ENCODE measurements at places on chromosomes 2 and 18.
A peak's percentile ranks its signal among the peaks of the same experiment; 100 is the strongest.

DNA sequence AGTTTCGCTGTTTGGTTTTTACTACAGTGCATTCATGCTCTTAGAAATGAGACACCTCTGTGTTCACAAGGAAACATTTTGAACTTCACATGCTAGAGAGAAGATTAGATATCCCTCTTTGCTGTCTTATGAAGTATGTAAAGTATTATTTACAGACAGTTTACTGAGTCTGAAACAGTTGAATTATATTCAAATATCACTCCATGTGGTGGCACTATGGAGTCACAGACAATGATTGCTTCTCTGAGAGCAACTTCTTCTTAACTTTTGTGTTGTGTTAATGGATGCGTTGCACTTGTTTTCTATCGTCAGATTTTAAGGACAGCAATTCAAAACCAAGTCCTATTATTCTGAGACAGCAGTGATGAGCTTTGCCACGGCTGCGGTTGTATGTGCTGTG lies 823.6 kb downstream of the GALR1 start:
- DNase-seq, result no peak
- H3K4me3 ChIP-seq, result no peak overlapping the region
- peaks cover 9% of the 10 kb centered on the region for H3K27me3 ChIP-seq
- H3K36me3 ChIP-seq, result no peaks in the 10 kb centered on the region
- H3K4me1 ChIP-seq, result no peaks in the 10 kb centered on the region

- no peak for DNase-seq
- no peak overlapping the region for H3K4me3 ChIP-seq
- H3K27ac ChIP-seq, result no peak overlapping the region
- H3K36me3 ChIP-seq, result peaks cover 5% of the 10 kb centered on the region
- H3K27me3 ChIP-seq, result no peaks in the 10 kb centered on the region
Observed at GRCh38 chr2:33531549-33532059, 55.2 kb downstream of the RASGRP3 start.

GRCh38 chr2:123495241-123495640 lies 529.8 kb upstream of the CNTNAP5 start:
- no peaks in the 10 kb centered on the region for H3K27me3 ChIP-seq
- no peak overlapping the region for H3K4me3 ChIP-seq
- H3K4me1 ChIP-seq, result no peaks in the 10 kb centered on the region
- H3K27ac ChIP-seq, result no peak overlapping the region
- H3K36me3 ChIP-seq, result no peaks in the 10 kb centered on the region

DNA sequence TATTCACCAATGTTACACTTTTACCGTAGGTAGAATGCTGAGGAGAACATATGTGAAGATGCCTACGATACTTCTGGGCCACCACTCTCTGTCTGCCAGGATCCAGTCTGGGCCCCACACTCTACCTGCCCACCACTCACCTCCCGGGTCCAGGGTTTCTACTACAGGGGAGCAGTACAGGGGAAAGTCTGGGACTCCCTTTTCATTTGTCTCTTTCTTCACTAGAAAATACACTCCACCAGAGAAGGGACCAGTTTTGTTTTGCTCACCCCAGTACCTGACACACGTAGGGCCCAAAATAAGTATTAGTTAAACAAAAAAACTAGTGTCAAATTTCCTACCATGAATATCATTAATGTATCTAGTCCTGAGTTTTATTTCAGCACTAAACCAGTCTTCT lies 21.1 kb downstream of the KANSL3 start:
- H3K4me3 ChIP-seq, result peak overlapping the region; percentile 37
- peaks cover 19% of the 10 kb centered on the region for H3K4me1 ChIP-seq
- no peak for DNase-seq
- H3K36me3 ChIP-seq, result peaks cover 44% of the 10 kb centered on the region
- peak overlapping the region; percentile 85 for H3K27ac ChIP-seq
- H3K27me3 ChIP-seq, result no peaks in the 10 kb centered on the region

DNA sequence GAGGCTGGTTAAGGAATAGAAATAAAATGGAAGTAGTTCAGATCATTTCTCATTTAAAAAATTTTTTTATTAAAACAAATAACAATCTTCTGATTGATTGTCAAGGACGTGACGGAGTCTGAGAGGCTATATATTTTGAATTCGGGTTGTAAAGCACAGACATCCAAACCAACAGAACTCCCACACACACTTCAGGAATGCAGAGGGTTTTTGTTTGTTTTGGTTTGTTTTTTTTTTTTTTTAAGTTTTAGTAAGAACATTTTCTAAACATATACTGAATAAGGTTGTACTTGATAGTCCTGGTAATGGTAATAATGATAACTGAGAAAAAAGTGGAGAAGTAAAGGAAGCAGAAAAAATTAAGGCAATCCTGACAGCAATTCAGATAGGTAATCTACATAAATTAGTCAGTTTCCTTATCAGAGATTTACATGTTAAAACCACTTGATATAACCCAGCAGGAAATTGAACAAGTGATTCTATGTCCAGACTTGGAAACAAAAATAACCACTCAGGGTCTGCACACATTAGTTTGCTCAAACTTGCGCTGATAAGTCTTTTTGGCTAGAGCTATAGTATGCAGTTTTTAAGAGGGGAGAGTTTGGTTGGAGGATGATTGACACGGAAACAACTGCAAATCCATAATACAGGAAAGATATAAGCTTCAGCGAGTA lies 51.5 kb upstream of the CTAGE1 start:
- H3K4me3 ChIP-seq, result no peak overlapping the region
- peaks cover 25% of the 10 kb centered on the region for H3K4me1 ChIP-seq
- H3K36me3 ChIP-seq, result no peaks in the 10 kb centered on the region
- no peaks in the 10 kb centered on the region for H3K27me3 ChIP-seq
- no peak for DNase-seq

GRCh38 chr2:183068561-183068960 lies 10.0 kb upstream of the DUSP19 start:
- no peak overlapping the region for H3K27ac ChIP-seq
- no peak for DNase-seq
- no peak overlapping the region for H3K4me3 ChIP-seq
- peaks cover 11% of the 10 kb centered on the region for H3K27me3 ChIP-seq
- no peaks in the 10 kb centered on the region for H3K36me3 ChIP-seq
- no peaks in the 10 kb centered on the region for H3K4me1 ChIP-seq

- H3K36me3 ChIP-seq, result no peaks in the 10 kb centered on the region
- no peak overlapping the region for H3K27ac ChIP-seq
- no peaks in the 10 kb centered on the region for H3K4me1 ChIP-seq
- H3K27me3 ChIP-seq, result no peaks in the 10 kb centered on the region
Observed at GRCh38 chr2:164055623-164056022, 319.8 kb upstream of the FIGN start.

DNA sequence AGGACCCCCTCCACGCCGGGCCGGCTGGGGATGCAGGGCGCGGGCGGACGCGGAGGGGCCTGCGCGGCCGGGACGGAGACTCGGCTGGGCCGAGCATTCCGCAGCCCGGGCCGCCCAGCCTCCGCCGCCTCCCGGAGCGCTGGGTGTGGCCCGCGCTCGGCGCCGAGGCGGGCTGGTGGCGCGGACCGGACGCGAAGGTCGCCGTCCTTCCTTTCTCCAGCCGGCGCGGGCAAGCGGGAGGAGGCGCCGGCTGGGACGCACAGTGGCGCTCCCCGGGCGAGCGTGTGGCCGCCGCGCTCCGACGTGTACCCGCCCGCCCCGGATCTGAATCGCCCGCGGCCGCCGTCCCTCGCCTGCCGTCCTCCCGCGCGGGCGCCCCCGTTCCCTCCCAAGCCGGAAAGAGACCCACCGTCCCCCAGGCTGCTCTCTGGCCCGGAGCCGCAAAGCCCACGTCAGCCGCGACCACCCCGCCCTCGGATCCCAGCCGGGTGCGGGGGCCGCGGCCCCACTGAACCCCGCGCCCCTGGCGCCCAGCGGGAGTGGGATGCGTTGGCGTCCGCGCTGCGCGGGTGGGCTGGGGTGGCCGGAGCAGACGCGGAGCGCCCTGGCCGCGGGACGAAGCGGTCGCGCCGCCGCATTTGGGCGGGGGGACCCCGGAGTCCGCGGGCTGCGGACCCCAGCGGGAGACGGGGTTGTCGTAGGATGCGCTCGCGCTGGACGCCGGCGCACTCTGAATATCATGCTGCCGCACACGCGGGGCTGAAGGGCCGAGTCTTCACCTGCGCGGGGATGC lies 634 bp downstream of the SPATS2L start:
- no peak overlapping the region for H3K27ac ChIP-seq
- H3K4me3 ChIP-seq, result peak overlapping the region; percentile 77

DNA sequence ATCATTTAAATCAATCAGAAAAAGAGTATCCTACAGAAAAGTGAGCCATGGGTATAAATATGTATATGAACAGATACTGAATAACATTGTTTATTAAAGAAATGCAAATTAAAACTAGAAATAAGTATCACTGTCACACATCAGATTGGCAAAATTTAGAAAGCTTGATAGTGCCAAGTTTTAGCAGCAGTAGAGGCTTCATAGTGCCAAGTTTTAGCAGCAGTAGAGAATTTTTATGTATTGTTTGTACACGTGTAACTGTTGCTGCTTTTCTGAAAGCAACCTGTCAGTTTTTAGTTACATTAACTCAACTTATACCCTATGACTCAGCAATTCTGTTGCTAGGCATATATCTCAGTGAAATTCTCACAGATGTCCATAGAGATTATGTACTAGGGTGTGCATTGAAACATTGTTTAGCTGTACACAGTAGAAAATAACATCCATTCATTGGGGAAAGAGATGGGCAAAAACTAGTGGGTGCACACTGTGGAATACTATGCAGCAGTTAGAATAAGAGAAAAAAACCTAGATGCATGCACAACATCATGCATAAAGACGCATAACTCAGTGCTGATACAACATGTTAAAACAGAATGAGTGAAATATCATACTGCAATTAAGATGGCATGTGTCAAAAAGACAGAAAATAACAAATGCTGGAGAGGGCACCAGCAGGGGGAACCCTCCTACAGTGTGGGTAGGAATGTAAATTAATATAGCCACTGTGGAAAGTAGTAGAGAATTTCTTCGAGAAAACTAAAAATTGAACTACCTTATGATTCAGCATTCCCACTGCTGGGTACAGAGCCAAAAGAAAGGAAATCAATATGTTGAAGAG lies 294.5 kb upstream of the NT5C1B start:
- DNase-seq, result no peak
- no peaks in the 10 kb centered on the region for H3K4me1 ChIP-seq
- H3K27me3 ChIP-seq, result no peaks in the 10 kb centered on the region
- H3K4me3 ChIP-seq, result no peak overlapping the region
- H3K27ac ChIP-seq, result no peak overlapping the region
- no peaks in the 10 kb centered on the region for H3K36me3 ChIP-seq

- H3K4me1 ChIP-seq, result no peaks in the 10 kb centered on the region
- no peaks in the 10 kb centered on the region for H3K27me3 ChIP-seq
Observed at GRCh38 chr18:22503803-22504202, 86.1 kb upstream of the CTAGE1 start.

DNA sequence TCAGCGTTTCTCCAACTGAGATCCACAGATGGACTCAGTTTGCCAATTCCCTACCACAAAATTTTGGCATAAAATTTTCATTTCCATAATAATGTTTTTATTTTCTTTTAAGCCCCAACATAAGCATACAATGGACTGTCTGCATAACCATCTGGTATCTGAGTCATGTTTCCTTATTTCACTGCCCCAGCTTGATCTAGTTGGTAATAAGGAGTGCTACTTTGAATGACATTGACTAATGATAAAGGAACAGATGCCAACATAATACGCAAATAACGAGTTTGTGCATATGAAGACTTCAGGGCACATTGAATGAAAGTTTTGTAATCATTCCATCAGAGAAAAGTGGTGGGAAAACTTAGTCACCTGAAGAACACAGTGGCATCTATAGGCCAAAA lies 8.8 kb upstream of the MBD2 start:
- H3K4me3 ChIP-seq, result no peak overlapping the region
- no peak overlapping the region for H3K27ac ChIP-seq
- no peaks in the 10 kb centered on the region for H3K4me1 ChIP-seq
- no peak for DNase-seq
- no peaks in the 10 kb centered on the region for H3K27me3 ChIP-seq

DNA sequence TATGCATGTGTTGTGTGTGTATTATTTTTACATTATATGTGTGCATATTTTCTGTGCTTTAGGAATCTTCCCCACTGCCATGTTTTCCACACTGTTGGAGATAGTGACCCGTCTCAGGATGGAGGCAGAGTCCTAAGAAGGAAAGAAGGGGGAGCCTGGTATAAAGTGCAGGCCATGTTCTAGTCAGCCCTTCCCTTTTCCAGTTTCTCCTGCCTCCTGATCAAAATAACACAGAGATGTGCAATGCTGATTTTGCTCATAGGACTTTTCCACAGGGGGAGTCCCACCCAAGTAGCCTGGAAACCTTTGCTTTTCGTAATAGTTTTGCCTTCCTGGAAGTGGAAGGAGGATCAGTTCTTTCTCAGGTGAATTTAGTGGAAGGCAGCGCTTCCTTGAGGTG lies 72.8 kb upstream of the FAM237A start:
- H3K27ac ChIP-seq, result no peak overlapping the region
- no peak for DNase-seq
- H3K4me3 ChIP-seq, result no peak overlapping the region
- H3K4me1 ChIP-seq, result no peaks in the 10 kb centered on the region
- no peaks in the 10 kb centered on the region for H3K27me3 ChIP-seq

GRCh38 chr2:65710356-65710755 lies 278.0 kb upstream of the SPRED2 start:
- no peak overlapping the region for H3K27ac ChIP-seq
- H3K4me3 ChIP-seq, result no peak overlapping the region
- H3K4me1 ChIP-seq, result no peaks in the 10 kb centered on the region
- peaks cover 16% of the 10 kb centered on the region for H3K27me3 ChIP-seq
- H3K36me3 ChIP-seq, result no peaks in the 10 kb centered on the region

- no peak overlapping the region for H3K27ac ChIP-seq
- no peak for DNase-seq
- H3K4me1 ChIP-seq, result no peaks in the 10 kb centered on the region
- H3K27me3 ChIP-seq, result no peaks in the 10 kb centered on the region
- H3K36me3 ChIP-seq, result peaks cover 2% of the 10 kb centered on the region
Observed at GRCh38 chr2:27799646-27800010, 28.1 kb downstream of the MRPL33 start.

DNA sequence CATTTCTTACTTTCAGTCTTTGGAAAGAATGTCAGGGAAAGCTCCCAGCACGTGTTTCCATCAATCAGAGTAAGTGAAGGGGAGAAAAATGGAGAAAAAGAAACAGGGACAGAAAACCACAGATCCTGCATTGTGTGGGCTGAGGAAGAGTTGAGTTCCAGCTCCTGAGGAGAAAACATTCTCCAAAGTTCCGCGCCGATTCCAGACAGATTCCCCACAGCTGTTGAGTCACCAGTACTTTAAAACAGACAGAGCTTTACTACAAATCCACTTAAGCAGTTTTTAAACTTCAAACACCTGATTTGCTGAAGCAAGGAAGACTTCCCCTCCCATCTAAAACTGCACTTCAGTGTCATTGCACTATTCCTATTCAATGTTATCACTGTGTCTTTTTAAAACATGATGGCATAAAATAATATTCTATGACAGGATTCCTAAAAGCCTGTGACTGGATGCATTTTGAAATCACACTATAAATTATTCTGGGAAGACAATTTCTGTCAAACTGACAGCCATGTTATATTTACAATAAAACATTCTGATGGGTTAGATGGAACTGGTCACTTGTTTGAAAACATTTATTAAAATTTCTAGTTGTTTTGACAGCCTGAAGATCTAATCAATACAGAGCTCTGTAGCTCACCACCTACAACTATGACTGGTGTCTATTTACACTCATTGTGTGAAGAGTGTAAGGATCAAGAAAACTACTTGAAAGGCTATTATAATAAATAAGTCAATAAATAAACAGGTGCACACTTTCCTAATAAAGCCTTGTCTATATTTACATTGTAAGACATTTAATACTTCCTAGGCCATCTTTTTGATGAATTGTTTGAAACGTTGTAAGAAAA lies 40.9 kb downstream of the TCF4 start:
- H3K27me3 ChIP-seq, result no peaks in the 10 kb centered on the region
- no peak overlapping the region for H3K27ac ChIP-seq
- no peaks in the 10 kb centered on the region for H3K4me1 ChIP-seq
- H3K36me3 ChIP-seq, result no peaks in the 10 kb centered on the region

Data from effector memory CD8-positive, alpha-beta T cell (primary cell).